Stomach (tissue), 19 donors: ENCODE measurements at places on chromosomes 3 and 15. TPM values are rescaled to one million over a fixed set of nuclear protein-coding genes. Genes with fewer than 3 reads are reported as not detected.

DNA sequence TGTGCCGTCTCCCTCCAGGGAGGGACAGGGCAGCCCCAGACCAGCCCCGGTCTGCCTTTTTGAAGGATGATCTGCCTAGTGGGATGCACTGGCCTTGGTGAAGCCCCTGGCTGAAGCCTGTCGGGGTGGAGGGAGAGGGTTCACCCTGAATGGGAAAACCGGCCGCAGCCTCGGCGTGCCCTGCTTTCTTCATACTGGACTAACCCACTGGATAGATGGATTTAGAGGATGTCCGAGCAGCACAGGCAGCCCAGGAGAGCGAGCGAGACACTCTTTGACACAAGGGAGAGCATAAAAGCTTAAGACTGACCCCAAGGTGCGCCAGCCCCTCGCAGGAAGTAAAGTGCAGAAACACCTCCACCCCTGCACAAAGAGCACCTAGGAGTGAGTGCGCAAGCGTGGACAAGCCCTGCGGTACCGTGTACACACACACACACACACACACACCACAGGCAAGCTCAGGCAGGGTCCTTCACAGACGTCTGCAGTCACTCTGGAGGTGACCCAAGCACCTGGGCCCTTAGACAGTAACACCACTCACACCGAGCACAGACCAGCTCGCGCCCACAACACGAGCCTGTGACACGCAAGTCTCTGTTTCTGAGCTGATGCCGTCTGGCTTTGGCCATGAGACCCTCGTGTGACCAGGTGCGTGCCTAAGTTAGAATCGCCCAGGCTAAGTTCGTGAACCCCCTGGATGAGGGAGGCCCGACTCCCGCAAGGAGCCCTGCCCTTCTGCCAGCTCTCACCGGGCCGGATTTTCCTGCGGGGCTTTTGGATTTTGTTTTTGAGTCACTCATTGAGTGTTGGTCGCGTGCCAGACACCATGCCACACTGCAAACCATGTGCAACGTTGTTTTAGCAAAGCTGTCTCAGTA lies 11.3 kb downstream of the SEMA4B start:
- DNase-seq: peak; percentile 76

GRCh38 chr3:157692468-157692867 lies 189.3 kb upstream of the VEPH1 start:
- DNase-seq: no peak

DNA sequence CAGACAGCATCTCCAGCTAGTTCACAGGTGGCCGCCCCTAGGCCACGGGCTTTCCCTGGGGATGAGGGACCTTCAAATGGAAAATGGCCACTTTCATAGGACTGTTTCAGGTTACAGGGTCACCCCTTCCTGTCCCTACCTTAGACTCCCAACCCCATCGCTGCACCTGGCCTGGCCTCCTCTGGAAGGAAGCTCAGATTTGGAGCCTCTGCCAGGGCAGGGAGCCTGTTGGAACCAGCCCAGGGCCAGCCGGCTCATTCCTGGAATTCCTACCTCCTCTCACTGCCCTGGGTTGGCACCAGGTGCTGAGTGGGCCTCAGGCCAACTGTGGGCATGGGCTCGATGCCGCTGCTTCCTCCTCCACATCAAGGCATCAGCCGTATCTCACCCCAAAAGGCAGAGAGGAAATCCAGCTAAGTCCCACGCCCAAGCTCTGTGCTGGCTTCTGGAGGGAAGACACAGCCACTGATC lies 42.2 kb downstream of the KLHL25 start:
- peak; percentile 85 for DNase-seq

DNA sequence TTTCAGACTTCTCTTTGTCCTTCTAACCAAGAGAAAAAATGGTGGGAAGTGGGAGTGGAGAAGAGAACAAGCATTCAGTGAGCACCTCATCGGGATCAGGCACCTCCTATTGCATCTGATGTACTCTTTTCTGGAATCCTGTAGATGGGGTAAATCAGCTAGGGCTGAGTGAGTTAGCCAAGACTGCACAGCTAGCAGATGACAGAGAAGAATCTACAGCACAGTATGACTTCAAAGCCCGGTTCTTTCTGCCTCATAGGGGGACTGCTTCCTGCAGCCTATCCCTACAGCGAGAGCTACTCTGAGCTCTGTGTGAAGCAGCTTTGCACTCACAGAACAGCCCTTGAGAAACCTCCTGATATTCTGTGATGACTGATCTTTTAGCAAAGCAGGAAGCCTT lies 275.2 kb upstream of the MEIS2 start:
- DNase-seq: no peak

GRCh38 chr3:117547956-117548550 lies 838.5 kb downstream of the TUSC7 start:
- DNase-seq: peak; percentile 30

DNA sequence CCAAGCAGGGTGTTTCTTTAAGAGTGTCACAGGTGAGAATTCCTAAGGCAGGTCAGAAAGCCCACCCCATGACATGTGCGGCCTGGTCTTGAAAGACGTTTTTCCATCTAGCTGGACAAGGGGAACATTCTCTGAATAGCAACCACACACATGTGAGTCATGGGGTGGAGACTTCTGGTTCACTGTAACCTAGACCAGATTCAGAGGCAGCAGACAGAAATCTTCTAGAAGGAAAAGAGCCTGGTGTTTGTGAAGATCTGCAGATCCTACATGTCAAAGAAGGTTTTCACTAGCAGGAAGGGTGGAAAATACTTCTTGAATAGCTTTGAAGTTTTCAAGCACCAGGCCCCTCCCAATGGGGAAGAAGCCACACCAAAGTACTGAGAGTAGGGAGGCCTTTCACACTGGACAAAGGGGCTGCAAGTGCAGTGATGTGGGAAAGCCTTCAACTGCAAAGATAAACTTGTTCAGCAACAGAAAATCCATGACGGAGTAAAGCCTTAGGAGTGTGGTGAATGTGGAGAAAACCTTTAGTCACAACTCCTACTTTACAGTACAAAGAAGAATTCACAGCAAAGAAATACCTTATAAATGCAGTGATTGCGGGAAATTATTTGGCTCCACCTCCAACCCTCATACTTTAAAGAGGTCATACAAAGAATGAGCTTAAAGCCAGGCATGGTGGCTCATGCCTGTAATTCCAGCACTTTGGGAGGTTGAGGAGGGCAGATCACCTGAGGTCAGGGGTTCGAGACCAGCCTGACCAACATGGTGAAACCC lies 17.6 kb downstream of the ADAM10 start:
- no peak for DNase-seq

GRCh38 chr3:150238048-150238802 lies 169.9 kb upstream of the TSC22D2 start:
- DNase-seq: no peak

DNA sequence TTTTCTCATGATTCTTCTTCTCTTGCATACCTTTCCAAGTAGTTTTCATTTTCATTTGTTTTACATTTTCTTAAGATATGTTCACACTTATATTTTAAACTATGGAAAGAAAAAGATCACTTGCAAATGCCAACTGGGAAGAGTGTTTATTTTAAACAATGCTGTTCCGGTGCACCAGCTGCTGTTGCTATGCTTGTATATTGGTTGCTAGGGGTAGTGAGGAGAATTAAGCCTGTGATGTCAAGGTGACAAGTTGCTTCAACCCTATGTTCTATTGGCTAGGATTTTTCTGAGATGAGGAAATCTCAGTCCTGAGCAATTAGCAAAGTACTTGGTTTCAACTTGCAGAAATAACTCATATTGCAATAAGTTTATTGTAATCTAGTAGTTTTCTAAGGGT lies 500.1 kb downstream of the MFSD1 start:
- no peak for DNase-seq

Gene ECE2
- not detected for polyA plus RNA-seq

Gene ALPK3
- 4.7 TPM for polyA plus RNA-seq
